GM18507 (cell line): ENCODE measurements at places on chromosomes 2 and 18.

DNA sequence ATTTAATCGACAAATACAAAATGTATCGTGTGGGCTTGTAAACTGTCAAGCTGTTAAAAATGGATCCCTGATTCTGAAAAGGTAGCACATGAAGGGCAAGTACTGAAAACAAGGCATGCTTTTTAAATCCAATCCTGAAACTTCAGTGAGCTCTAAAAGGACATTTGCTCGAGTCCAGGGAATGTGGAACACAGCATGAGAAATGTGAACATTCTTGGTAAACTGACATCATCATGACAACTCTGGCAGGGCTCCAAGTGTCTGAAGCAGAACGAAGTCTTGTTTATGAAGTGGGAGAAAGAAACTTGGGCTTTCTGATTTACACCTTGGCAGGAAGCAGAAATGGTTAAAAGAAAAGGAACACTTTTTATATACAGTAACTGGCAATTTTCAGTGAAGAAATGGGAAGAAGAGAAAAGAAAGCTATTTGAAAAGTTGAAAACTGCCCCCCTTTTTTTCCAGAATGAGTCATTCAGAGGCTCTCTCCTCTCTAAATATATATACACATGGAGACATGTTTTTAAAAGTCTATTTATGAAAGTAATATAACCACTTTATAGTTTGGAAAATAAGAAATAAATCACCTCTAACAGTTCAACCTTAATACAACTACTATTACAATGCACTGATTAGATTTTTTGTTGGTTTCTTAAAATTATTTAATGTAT is 120.8 kb downstream of the GAREM1 start:
- no peak for DNase-seq

DNA sequence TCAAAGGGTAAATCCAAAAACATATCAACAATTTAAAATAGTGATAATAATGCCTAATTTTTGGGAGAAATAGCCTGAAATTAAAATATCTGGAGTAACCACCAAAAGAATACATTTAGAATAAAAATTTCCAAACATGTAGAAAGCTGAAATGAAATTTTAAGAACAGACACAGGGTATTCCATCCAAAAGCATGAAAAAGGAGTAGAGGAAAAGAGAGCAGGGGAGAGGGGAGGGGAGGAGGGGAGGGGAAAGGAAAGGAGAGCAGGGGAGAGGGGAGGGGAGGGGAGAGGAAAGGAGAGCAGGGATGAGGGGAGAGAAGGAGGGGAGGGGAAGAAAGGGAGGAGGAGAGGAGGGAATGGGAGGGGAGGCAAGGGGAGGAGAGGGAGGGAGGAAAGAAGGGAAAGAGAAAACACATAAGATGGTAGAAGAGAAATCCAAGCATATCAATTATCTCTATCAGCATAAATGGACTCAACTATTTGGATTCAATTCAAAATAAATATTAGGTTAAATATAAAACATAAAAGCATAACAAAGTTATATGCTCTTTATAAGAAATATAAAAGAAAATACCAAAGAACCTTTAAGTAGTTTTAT is 141.1 kb downstream of the ZNF385B start:
- no peak for DNase-seq

GRCh38 chr2:197952540-197953202 is 148.3 kb downstream of the PLCL1 start:
- DNase-seq, result no peak

- no peak for DNase-seq
Measured at GRCh38 chr18:3596637-3597384, 146.8 kb downstream of the TGIF1 start.

GRCh38 chr2:205390866-205391265 is 291.4 kb upstream of the NRP2 start:
- no peak for DNase-seq

DNA sequence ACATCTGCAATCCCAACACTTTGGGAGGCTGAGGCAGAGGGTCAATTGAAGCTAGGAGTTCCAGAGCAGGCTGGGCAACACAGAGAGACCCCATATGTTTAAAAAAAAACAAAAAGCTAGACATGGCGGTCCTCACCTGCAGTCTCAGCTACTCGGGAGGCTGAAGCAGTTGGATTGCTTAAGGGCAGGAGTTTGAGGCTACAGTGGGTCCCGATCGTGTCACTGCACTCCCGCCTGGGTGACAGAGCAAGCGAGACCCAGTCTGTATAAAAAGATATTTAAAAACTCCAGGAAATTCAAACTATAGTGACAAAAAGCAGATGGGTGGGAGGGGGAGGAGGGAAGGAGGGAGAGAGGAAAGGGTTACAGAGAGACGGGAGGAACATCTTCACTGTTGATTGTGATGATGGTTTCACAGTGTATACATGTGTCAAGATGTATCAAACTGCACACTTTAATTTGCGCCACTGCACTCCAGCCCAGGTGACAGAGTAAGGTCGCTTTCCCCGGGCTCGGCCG is 942 bp upstream of the ZNF236 start:
- DNase-seq, result no peak

DNA sequence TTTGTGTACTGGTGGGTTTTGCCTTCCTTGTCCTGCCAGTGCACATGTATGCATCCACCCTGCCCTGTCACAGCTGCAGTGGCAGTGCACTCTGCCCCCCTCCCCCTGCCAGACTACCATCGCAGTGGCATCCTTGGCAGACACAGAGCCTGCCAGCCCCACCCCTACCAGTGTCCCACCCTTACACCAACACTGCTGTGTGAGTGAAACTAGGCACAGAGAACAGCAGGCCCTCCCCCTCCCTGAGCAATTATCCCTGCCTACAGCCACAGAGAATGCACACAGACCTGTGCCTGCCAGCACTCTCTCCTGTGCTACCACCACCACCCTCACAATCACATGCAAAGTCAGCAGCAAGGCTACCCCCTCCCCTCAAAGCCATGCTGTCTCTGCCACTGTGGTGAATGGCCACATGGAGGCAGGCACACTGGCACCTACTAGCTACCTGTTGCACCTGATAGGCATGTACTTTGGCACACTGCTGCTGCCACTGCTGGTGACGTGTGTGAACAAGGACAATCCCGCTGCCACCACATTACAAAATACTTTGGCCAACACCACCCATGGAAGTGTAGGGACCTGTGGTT is 239.8 kb downstream of the CALCRL start:
- DNase-seq, result no peak

GRCh38 chr2:68906716-68907115 is 35.5 kb upstream of the BMP10 start:
- no peak for DNase-seq

DNA sequence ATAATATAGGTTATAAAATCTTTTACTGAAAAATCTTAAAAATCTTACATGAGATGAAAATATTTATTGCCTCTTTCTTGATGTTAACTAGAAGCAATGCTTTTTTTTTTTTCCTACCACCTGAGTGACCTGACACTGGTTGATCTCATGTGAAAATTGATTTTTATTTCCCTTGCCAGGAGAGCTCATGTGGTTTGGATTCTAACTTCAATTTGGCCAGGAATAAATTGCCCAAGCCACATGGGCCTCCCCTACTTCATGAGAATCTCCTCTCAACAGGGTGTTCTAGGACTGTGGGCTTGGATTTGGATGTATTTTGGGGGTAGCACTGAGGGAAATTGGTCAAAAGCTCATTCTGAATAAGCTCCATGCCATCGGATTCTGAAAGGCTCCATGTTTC is 20.1 kb downstream of the IDH1 start:
- DNase-seq, result no peak

DNA sequence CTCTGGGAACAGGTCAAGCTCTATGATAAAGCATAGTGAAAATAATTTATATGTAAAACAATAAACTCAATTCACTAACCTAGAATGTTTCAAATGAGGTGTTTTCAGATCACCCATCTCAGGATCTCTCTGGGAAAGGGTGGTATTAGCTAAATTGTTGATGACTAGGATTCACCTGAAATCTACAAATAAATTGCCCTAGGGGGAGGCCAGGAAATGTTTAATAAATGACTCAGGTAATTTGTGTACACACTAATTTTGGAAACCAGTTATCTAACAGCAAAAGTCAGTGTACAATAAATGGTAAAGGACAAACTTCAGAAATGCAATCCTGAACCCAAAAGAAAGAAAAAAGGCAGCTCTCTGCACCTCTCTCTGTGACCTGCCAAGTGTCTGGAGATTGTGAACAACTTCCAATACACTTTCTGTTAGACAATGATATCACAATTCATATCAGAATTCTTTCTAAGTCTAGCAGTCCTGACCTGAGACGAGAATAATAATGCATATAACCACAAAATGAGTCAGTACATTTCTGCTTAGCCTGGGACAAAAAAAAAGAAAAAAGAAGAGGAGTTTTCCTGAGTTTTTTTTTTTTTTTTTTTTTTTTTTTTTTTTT is 760.0 kb downstream of the EPHA4 start:
- no peak for DNase-seq

DNA sequence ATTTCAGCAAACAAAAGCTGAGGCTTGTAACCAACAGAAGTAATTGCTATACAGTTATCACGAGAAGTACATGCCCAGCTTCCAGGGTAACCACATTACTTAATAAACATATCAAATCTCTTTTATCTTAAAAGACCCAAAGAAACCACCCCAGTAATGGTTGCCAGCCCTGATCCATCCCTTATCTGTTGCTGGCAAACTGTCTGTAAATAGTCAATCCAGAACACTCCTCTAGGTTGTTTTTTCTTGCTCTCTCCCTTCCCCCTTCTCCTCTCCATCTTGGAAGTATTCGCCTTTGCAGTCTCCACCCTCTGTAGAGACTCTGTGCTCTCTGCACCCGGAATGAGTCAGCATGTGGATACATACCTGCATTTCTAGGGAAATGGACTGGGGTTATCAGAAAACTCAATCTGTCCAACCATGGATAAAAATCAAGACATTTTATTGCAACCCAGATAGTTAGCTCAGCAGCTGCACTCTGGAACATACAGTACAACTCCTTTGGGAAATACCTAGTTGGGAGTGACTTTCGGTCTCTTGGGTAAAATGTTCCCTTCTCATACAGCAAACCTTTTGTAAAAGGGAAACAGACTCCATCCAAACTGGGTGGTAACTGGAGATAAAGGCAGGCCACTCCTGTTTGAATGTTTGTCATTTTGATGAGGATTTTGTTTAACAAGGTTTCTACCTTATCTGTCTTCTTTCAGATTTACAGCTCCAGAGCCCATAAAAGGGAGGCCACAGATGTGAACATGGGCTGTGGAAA is 123.5 kb upstream of the FOSL2 start:
- no peak for DNase-seq

- no peak for DNase-seq
Measured at GRCh38 chr2:23531280-23531679, 146.3 kb downstream of the KLHL29 start.

DNA sequence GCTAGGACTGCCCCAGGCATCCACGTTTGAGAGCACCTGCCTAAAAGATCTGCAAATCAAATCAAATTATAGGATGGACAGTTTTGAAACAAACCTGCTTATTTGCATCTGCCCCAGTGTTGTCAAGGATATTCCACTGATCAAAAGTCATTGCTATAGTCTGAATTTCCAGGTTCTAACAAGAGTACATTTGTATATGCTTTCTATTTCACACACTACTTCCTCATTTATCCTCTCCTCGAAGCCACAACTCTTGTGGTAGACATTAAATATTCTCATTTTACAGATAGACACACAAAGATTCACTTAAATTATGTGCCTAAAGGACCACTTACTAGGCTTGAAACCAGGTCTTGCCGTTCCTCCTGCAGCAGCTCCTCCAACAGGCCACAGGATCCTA is 11.9 kb upstream of the TET3 start:
- no peak for DNase-seq

- no peak for DNase-seq
Measured at GRCh38 chr2:55010149-55010591, 40.1 kb downstream of the RTN4 start.

GRCh38 chr2:49309461-49309860 is 155.1 kb upstream of the FSHR start:
- no peak for DNase-seq

GRCh38 chr2:213545964-213546475 is 261.8 kb downstream of the SPAG16 start:
- no peak for DNase-seq

- no peak for DNase-seq
Measured at GRCh38 chr2:196482119-196483065, 157.1 kb upstream of the CCDC150 start.

DNA sequence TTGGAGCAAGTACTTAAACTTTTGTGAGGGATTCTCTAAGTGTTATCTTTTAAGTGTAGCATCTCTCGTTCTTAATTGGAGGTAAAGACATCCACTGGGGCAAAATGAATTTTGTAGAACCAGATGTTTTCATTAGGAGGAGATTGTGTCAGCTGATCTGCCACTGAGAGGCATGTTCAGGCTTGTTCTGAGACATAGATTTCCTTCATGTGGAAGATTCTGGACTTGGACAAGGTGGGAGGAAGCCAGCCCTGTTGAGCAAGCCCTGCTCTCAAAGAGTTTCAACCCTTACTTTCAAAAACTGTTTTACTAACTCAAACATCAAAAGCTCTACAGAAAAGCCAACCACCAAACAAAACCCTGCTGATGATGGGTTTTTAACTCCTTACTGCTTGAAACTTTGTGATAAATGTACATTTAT is 6.5 kb downstream of the MAP4K4 start:
- DNase-seq, result no peak

- peak; percentile 43 for DNase-seq
Measured at GRCh38 chr2:64819774-64820688, 166.3 kb upstream of the SERTAD2 start.
